ENCODE measurements at places on chromosomes 12 and 14.

- H3K36me3 ChIP-seq: peaks cover 57% of the 10 kb centered on the region
- H3K4me1 ChIP-seq: peaks cover 59% of the 10 kb centered on the region
- peak; percentile 82 for DNase-seq
- peak within 1 kb of the TSS; percentile 98 for H3K4me3 ChIP-seq
Observed at GRCh38 chr14:64504310-64504896, at the start of gene ZBTB1. Gene ZBTB1 (plus strand): TSS chr14:64504770. CDS start chr14:64521505, 16,735 bp downstream.

- H3K36me3 ChIP-seq: no peaks in the 10 kb centered on the region
- H3K27ac ChIP-seq: no peak overlapping the region
- H3K4me1 ChIP-seq: no peaks in the 10 kb centered on the region
- H3K27me3 ChIP-seq: no peaks in the 10 kb centered on the region
- no peak overlapping the region for H3K4me3 ChIP-seq
Observed at GRCh38 chr12:21809100-21809499, 34.6 kb upstream of the KCNJ8 start.

GRCh38 chr12:95548539-95549391 is 2.5 kb downstream of the USP44 start:
- peak overlapping the region; percentile 88 for H3K4me3 ChIP-seq
- peaks cover 15% of the 10 kb centered on the region for H3K27me3 ChIP-seq
- peaks cover 7% of the 10 kb centered on the region for H3K36me3 ChIP-seq
- peak overlapping the region; percentile 63 for H3K27ac ChIP-seq
- peaks cover 45% of the 10 kb centered on the region for H3K4me1 ChIP-seq

- DNase-seq: no peak
- H3K36me3 ChIP-seq: peaks cover 30% of the 10 kb centered on the region
- no peak overlapping the region for H3K27ac ChIP-seq
- no peaks in the 10 kb centered on the region for H3K27me3 ChIP-seq
- no peak overlapping the region for H3K4me3 ChIP-seq
Observed at GRCh38 chr12:120761519-120761934, 35.9 kb downstream of the ACADS start.

DNA sequence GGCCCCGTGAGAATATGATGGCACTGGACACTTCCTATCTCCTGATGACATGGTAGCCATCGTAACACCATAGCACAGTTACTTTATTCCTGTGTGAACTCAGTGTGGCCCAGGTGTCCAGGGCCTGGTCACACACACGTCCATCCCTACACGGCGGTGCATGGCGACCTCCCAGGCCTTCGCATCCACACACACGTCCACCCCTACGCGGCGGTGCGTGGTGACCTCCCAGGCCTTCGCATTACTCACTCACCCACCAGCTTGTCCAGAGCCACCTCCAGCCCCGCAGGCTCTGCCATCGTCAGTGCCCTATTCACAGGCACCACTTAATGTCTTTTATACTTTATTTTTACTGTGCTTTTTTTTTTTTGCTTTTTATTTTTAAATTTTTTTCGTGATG is 39.4 kb upstream of the TEX22 start:
- peaks cover 5% of the 10 kb centered on the region for H3K27me3 ChIP-seq
- no peaks in the 10 kb centered on the region for H3K36me3 ChIP-seq
- DNase-seq: no peak
- no peak overlapping the region for H3K4me3 ChIP-seq
- no peak overlapping the region for H3K27ac ChIP-seq
- no peaks in the 10 kb centered on the region for H3K4me1 ChIP-seq

DNA sequence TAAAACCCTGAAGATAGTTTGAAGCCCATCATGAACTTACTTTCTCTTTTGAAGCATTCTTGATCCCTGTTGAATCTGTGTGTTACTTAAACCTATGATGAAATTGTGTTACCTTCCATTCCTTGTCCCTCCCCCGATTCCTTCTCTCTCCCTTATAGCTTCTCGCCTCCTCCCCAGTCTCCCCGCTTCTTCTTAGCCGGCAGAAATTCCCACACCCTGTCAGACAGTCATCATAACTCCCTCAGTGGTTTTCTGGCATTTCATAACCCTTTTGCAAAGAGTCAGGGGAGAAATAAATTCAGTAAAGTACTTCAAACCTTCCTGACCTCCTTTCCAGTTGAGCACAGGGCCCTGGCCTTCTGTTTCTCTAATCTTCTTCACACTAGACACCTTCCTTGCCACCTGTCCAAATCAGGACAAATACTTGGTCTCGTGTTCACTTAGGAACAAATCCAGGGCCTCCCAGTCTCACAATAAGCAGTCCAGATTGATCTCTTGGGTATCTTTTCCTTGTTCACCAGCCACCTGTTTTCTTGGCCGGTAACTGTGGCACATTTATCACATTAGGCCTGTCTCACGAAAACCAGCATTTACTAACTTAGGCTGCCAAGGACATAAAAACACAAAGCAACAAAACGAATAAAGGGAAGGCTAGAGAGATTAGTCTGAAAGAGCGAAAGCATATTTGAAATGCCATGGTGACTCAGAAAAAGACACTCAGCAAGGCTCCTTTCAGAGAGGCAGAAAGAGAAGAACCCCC is 355.9 kb downstream of the TMTC2 start:
- no peak overlapping the region for H3K27ac ChIP-seq
- DNase-seq: no peak
- H3K4me1 ChIP-seq: no peaks in the 10 kb centered on the region

GRCh38 chr12:121392325-121392716 is 7.6 kb upstream of the RNF34 start:
- H3K4me1 ChIP-seq: peaks cover 14% of the 10 kb centered on the region
- no peak overlapping the region for H3K4me3 ChIP-seq
- DNase-seq: no peak
- H3K36me3 ChIP-seq: no peaks in the 10 kb centered on the region
- no peak overlapping the region for H3K27ac ChIP-seq
- no peaks in the 10 kb centered on the region for H3K27me3 ChIP-seq

GRCh38 chr14:92944976-92945375 is 22.0 kb downstream of the CHGA start:
- DNase-seq: no peak
- no peaks in the 10 kb centered on the region for H3K4me1 ChIP-seq
- H3K36me3 ChIP-seq: peaks cover 5% of the 10 kb centered on the region
- H3K27ac ChIP-seq: no peak overlapping the region

GRCh38 chr12:83573671-83574070 is 887.0 kb downstream of the TMTC2 start:
- no peak overlapping the region for H3K4me3 ChIP-seq
- H3K4me1 ChIP-seq: no peaks in the 10 kb centered on the region
- DNase-seq: no peak
- H3K27ac ChIP-seq: no peak overlapping the region
- H3K27me3 ChIP-seq: no peaks in the 10 kb centered on the region

DNA sequence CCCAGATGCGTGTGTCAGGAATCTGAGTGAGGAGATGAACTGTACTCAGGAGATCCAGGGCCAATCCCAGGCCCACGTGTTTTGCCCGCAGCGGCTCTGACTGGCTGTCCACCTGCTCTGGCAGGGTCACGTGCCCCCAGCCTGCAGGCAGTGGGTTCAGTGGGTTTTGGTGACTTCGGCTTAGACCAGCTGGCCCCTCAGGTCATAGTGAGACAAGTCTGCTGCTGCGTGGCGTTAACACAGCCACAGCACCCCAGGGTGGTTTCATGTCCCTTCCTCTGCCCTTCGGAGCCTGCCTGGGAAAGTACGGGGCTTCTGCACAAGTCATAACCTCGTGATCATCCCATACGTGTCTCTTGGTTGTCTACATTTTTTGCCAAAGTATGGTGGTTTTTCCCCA is 2.6 kb downstream of the FBRSL1 start:
- peaks cover 36% of the 10 kb centered on the region for H3K4me1 ChIP-seq
- H3K27ac ChIP-seq: peak overlapping the region; percentile 19
- H3K36me3 ChIP-seq: peaks cover 12% of the 10 kb centered on the region
- no peaks in the 10 kb centered on the region for H3K27me3 ChIP-seq
- DNase-seq: no peak

- no peak overlapping the region for H3K4me3 ChIP-seq
- H3K4me1 ChIP-seq: no peaks in the 10 kb centered on the region
- H3K27ac ChIP-seq: no peak overlapping the region
- H3K36me3 ChIP-seq: no peaks in the 10 kb centered on the region
Observed at GRCh38 chr14:82422230-82422629, 888.6 kb upstream of the SEL1L start.
